ENCODE measurements at places on chromosomes 3 and 15. TPM values are rescaled to one million over a fixed set of nuclear protein-coding genes. Genes with fewer than 3 reads are reported as not detected.

- DNase-seq, result no peak
Measured at GRCh38 chr15:65913631-65914199, 44.4 kb downstream of the RAB11A start.

GRCh38 chr15:95795386-95795785, 535.1 kb upstream of the NR2F2 start:
- no peak for DNase-seq

- no peak for DNase-seq
Measured at GRCh38 chr15:29208352-29208751, 61.3 kb downstream of the NSMCE3 start.

GRCh38 chr3:42202217-42202865, 63.6 kb downstream of the CCK start:
- no peak for DNase-seq

LYSMD2 gene
- 7.5 TPM for total RNA-seq

- peak; percentile 90 for DNase-seq
Measured at GRCh38 chr3:30544812-30545211, 61.6 kb upstream of the TGFBR2 start.

DNA sequence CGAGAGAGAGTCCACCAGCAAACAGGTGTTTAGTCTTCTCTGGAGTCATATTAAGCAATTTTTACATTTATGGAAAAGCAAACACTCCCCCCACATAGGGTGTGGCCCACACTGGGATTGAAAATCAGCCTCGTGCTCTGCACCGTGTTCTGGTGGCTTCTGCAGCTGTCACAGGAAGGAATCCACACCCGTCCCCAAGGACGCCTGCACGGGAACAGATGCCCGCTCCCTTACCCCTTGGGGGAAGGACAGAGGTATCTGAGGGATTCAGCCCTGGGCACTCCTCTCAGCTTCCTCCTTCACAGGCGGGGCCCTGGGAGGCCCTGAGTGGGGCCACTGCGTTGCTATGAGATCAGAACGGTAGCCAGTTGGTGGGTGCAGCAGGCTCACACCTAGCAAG, 27.8 kb downstream of the LIPC start:
- DNase-seq, result no peak

DNA sequence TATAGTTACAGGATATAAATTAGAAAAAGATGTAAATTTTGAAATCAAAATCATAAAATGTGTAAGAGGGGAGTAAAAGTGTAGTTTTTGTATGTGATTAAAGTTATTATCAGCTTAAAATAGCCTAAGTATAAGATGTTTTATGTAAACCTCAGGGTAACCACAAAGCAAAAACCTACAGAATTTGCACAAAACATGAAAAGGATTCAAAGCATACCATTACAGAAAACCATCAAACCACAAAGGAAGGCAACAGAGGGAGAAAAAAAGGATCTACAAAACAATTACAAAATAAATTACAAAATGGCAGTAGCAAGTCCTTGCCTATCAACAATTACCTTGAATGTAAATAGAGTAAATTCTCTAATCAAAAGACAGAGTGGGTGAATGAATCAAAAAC, 36.7 kb upstream of the MYLK start:
- DNase-seq, result no peak

GRCh38 chr3:87201727-87202126, 25.4 kb upstream of the CHMP2B start:
- DNase-seq, result no peak

DNA sequence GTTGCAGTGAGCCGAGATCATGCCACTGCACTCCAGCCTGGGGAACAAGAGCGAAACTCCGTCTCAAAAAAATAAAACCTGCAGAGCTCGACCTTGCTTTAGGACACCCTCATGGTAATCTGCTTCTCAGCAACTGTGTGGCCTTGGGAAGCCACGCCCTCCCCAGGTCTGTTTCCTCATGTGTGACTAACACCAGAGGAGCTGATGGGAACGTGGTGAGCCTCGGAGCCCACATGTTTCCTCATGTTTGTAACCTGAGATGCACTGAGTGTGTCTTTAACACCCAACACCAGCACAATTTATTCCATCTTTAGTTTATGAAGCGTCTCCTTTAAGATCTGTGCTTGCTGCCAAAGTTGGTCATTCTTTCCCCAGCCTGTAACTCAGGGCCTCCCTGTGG, 142.8 kb downstream of the OCA2 start:
- no peak for DNase-seq

DNA sequence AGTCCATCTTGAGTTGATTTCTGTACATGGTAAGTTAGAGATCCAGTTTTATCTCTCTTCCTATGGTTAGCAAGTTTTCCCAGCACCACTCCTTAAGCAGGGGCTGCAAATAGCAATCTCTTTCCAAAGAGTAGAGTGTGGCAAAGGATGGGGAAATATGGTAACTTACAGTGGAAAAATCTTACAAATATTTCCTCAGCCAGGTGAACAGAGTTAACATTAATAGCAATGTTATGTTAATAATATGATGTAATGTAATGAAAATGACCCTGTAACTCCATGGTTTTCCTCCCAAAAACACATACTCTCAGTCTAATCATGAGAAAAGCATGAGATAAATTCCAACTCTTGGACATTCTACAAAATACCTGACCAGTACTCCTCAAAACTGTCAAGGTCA, 30.4 kb downstream of the FSIP1 start:
- DNase-seq, result no peak

GRCh38 chr3:106836906-106837305, 540.3 kb upstream of the CCDC54 start:
- no peak for DNase-seq

DNA sequence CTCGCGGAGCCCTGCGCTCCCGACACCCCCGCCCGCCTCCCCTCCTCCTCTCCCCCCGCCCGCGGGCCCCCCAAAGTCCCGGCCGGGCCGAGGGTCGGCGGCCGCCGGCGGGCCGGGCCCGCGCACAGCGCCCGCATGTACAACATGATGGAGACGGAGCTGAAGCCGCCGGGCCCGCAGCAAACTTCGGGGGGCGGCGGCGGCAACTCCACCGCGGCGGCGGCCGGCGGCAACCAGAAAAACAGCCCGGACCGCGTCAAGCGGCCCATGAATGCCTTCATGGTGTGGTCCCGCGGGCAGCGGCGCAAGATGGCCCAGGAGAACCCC, 464 bp downstream of the SOX2 start:
- DNase-seq, result no peak

- DNase-seq, result peak; percentile 8
Measured at GRCh38 chr3:143060906-143061305, 58.7 kb upstream of the CHST2 start.

DNA sequence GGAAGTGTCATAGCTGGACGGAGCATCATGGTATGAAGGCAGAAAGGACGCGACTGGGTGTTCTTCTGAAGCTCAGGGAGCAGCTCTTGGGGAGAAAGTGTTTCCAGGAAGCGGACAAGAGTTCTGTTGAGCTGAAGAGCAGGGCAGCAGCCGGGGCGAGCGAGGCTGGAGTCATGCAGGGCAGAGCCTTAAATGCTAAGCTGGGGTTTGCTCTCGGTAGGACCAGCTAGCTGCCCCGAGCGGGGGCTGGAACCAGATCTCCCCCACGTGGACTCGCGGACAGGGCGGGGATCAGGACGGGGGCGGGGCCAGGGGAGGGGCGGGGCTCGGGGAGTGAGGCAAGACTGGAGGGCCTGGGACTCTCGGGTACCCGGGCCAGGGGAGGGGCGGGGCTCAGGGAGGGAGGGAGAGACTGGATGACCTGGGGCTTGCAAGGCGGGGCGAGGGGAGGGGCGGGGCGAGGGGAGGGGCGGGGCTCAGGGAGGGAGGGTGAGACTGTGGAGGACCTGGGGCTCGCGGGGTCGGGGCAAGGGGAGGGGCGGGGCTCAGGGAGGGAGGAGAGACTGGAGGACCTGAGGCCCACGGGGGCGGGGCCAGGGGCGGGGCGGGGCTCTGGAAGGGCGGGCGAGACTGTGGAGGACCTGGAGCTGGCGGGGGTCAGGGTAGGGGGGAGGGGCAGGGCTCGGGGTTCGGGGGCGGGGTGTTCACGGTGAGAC, 461 bp upstream of the FAH start:
- peak; percentile 92 for DNase-seq

DNA sequence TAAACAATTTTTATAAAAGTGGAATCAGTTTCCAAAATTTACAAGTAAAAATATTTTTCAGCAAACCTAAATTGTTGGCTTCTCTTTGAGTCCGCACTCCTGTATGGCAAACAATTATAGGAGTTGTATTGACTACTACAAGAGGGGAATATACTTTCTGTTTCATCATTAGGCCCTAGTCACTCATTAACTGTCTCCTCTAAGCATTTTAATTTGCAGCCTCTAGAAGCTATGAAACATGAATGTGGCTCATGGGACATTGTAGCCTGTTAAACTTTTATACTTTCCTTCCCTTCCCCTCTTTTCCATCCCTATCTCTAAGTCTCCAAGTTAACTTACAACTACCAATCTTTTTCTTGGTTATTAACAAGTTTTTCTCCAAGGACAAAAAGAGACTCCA, 58.9 kb upstream of the CBLB start:
- no peak for DNase-seq

GRCh38 chr3:114642951-114643741, 349.3 kb downstream of the TIGIT start:
- no peak for DNase-seq

DNA sequence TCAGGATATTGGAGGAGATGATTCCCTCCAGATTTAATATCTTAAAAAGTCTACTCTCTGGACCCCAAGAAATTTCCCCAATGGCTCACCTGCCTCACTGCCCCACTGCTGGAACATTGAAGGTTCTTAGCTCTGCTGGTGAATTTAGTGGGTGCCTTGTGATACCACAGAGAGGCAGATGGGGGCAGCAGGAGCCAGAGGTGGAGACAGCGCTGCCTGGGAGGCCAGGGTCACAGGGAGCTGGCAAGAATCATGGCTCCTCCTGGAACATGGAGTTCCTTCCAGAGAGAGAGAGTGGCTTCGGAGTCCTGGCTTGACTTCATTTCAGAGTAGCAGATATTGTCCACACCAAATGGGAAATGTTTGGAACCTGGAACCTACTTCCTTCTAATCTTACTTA, 263.5 kb upstream of the CFAP20DC start:
- DNase-seq, result peak; percentile 60

GRCh38 chr15:44219073-44219472, 24.0 kb upstream of the FRMD5 start:
- DNase-seq, result no peak

- DNase-seq, result no peak
Measured at GRCh38 chr15:63354821-63355650, 26.6 kb downstream of the CA12 start.

- no peak for DNase-seq
Measured at GRCh38 chr15:25469377-25469776, 30.6 kb upstream of the UBE3A start.

BCL2A1 gene
- not detected for total RNA-seq

Measured in GM23248 (cell line).